ENCODE measurements at places on chromosomes 3 and 15.

GRCh38 chr3:66889750-66890494 lies 108.2 kb upstream of the KBTBD8 start:
- DNase-seq: no peak

DNA sequence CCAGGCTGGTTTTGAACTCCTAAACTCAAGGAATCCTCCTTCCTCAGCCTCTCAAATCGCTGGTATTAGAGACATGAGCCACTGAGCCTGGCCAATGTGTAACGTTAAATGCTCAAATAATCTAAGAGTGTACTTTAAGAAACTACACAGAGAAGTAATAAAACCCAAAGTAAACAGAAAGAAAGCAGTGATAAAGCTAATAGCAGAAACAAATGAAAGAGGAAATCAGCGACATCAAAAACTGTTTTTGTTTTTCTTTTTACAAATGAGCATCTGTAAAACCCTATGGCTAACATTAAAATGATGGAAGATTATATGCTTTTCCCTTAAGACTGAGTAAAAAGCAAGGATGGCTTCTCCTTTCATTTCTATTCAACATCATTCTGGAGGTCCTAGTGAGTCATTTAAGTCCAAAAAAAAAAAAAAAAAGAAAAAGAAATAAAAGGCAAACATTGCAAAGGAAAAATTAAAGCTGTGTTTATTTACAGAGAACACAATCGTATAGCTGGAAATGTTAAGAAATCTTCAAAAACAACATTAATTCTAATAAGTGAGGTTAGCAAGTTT lies 36.8 kb upstream of the FNDC3B start:
- DNase-seq: no peak

DNA sequence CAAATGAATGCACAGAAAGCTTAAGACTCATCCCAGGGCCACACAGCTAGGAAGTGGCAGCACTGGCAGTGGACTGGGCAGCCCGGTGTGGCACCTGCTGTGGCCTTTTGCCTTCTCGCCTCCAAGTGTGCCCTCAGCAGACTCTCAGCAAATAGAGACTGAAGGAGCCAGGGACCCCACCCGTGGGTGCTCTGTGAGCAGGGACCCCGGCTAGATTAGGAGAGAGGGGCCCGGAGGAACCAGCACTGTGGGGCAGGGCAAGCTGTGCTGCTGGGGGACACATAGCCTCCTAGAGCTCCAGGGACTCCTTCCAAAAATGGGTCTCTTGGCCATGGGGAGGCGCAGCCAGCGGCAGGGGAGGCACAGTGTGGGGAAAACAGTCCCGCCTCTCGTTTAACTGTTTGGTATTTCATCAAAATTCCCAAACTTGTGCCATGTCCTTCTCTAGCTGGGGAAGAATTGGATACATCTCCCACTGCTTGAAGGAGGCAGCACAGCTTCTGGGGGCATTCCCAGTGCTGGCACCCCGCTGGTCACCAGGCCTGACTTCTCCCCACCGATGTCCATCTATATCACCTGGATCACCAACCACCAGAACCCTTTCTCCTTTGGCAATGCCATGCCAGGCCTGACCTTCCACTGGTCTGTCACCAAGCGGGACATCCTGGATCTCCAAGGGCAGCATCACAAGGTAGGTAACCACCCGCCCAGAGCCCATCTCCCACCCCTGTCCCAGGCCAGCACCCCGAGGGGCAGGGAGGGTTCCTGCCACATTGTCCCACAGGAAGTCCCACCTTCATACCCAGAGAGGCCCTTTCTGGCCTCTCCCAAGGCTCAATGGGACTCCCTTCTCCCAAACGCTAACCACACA lies 12.0 kb upstream of the TXNRD3 start:
- DNase-seq: no peak

GRCh38 chr3:32481791-32482631 lies 20.6 kb downstream of the CMTM6 start:
- no peak for DNase-seq

- DNase-seq: peak; percentile 29
These were observed 32.6 kb downstream of the MB21D2 start for GRCh38 chr3:192884777-192885773.

GRCh38 chr15:26736502-26737248 lies 36.2 kb downstream of the GABRB3 start:
- no peak for DNase-seq

DNA sequence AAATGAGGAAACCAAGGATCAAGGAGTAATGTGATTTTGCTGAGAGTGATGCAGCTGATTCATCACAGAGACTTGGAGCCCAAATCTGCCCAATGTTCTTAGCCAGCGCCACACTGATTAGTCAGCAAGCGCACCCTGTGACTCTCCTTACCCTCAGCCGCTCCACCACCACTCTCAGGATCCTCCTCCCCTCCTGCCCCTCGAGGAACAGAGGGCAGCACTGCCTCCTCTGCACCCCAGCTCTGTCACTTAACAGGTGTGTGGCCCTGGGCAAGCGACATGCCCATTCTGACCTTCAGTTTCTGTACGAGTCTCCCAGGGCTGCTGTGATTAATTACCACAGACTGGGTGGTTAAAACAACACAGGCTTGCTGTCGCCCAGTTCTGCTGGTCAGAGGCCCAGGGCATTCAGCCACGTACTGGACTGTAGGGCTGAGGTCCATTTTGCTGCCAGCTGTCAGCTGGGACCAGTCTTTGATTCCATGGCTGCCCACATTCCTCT lies 36.1 kb upstream of the HRH1 start:
- DNase-seq: no peak

GRCh38 chr15:85280203-85280602 lies 100.2 kb upstream of the AKAP13 start:
- no peak for DNase-seq

- DNase-seq: no peak
These were observed 38.6 kb upstream of the SPSB4 start for GRCh38 chr3:141012571-141012970.

GRCh38 chr3:42061713-42062380 lies 29.3 kb upstream of the TRAK1 start:
- DNase-seq: no peak

- no peak for DNase-seq
These were observed 590.2 kb downstream of the RBMS3 start for GRCh38 chr3:29871087-29871486.

DNA sequence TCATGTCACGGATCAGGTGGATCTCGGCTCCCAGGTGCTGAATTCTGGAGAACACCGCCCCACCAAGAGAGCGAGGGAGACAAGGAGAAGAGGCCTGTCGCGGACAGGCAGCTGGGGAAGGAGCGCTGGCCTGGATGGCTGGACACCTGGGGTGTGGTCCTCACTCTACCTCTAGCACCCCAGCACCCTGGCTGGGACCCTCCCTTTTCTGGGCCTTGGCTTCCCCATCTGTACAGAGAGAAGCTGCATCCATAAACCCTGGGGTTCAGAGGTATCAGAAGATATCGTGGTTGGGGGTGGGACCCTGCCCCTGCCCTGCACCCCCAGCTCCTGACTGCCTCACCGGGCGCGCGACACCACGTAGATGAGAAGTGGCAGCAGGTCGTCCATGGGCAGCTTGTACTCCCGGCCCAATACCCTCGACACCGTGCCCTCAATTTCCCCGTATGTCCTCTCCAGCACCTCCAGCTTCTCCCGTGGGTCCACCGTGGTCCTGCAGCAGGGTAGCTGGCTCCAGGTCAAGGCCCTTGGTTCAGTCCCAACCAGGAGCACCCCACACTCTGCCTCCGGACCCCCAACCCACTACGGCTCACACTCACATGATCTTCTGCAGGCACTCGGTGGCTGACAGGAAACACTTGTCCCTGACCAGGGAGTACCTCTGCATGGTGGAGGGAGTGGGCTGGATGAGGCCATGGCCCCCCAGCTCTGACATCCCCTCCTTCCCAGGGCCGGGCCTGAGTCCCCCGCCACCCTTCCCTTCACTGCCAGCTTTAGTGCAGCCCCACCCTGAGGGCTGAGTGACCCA lies 21.7 kb downstream of the ALS2CL start:
- no peak for DNase-seq

DNA sequence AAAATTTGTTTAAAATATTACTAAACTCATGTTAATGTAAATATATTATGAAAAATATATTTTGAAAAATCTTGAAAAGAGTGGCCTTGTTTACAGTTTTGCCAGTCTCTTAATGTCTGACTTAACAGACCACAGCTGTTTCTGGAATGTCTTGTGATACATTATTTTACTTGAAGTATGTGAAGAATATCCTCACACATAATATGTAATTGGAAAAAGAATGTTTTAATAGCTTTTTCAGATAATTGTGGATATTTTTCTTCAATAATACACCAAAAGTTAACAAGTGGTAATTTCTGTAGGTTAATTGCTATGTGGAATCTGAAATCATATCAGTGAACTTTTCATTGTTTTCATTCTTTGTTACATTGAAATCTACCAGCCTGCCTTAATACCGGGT lies 101.3 kb downstream of the UBE2E2 start:
- no peak for DNase-seq

- DNase-seq: peak; percentile 3
These were observed 230.7 kb upstream of the LYSMD4 start for GRCh38 chr15:99963976-99964375.

DNA sequence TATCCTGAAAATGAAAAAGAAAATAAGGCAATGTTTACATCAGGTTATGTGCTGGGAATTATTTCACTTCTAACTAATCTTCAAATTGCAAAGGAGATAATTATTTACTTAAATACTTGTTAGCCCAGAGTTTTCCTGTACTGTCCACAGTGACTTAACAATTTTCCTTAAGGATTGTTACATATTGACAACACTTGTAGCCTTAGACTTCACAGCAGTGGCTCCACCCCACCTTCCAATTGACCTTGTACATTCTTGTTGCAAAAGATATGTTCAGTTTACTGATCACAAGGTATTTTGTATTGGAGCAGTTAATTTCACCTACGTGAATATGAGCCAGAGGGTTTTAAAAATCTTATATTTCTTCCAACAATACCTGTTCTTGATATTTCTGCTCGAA lies 376.9 kb downstream of the CNTN6 start:
- no peak for DNase-seq

DNA sequence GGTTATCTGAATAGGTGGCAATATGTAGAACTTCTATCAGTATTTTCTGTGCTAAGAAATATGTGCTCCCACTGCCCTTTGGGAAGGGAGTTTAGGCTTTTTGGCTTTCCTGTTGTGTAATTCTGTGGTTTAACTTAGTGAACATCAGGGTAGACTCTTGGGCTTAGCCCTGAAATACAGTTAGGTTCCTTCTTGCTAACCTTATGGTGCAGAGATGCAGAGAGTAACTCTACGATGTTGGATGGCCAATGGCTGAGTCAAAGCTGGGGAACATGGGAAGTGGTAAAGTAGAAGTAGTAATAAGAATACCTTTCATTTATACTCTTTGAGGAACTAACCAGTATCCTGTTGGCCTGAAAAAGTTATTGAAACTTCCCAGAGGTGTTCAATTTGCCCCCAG lies 80.8 kb upstream of the IL12A start:
- no peak for DNase-seq

DNA sequence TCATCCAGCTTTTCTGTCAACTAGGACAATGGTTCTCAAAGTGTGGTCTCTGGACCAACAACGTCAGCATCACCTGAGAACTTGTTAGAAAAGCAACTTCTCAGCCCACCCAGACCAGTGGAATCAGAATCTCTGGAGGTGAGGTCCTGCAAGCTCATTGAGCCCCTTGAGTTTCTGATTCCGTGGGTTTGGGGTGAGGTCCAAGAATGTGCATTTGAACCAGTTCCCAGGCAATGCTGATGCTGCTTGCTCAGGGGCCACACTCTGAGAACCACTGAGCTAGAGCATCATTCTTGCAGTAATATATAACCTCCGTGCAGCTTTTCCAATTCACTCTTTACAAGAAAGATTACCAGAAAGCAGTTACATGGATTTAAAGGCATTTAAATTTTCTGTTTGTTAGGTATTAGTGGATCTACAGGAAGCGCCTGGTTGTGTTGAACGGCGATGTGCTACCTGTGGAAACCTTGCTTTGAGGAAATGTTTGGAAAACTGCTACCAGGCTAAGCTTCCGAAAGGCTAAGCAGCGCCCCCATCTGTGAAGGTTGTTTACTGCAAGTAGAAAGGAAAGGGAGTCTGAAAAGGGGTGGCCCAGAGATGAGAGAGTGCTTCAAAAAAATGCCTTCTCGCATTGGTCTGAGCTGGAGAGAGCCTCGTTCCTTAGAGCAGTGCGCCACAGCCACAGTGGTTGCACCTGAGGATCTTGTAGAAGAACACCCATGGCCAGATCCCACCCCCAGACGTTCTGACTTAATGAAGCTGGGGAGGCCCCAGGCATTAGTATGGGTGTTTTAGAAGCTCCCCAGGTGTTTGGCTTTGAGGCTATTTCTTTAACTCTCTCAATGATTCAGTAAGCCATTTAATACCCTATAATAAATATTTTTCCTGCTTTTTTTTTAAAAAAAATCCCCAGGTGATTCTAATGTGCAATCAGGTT lies 50.0 kb downstream of the RLBP1 start:
- peak; percentile 62 for DNase-seq

DNA sequence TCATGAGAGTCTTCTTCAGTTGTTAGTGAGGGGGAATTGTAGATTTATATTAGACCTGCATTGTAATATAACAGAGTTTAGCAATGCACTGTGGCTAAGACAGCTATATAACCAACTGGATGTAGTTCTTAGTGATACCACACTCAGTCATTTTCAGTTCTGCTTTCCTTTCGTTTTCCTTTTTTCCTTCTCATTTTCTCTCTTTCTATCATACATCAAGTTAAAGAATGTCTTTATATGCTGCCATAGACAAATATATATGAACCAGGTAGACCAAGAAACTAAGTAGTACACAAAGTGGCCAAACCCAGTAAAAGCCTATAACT lies 43.7 kb upstream of the CD47 start:
- DNase-seq: no peak

DNA sequence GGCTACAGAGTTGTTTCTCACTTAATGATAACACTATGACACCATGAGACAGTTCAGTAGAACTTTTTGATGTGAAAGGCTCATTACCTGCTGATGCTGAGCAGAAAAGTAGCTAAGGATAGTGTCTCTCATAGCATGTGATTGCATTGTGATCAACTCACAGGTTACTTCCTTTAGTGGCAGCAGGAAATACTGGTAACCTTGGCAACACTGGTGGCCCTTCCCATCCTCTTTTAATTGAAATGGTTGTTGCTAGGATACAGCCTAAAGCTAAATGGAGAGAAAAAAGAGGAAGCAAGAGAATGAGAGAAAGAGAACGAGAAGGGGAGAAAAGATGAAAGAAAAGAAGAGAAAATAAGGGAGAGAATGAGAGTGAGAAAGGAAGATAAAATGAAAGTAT lies 204.7 kb upstream of the GAP43 start:
- DNase-seq: no peak

- no peak for DNase-seq
These were observed 312.8 kb upstream of the CHRM5 start for GRCh38 chr15:33655488-33655887.

- no peak for DNase-seq
These were observed 17.1 kb upstream of the AP3B2 start for GRCh38 chr15:82726816-82727215.

GRCh38 chr3:78799681-78800080 lies 968.1 kb downstream of the ROBO1 start:
- DNase-seq: no peak

GRCh38 chr15:84608707-84609284 lies 8.0 kb downstream of the ZSCAN2 start:
- no peak for DNase-seq

DNA sequence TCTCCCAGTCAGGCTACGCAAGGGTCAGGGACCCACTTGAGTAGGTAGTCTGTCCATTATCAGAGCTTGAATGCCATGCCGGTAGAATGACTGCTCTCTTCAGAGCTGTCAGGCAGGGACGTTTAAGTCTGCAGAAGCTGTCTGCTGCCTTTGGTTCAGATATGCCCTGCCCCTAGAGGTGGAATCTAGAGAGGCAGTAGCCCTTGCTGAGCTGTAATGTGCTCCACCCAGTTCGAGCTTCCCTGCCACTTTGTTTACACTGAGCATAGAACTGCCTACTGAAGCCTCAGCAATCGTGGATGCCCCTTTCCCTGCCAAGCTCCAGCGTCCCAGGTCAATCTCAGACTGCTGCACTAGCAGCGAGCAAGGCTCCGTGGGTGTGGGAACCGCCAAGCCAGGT lies 57.5 kb upstream of the SETMAR start:
- no peak for DNase-seq
